ENCODE measurements at places on chromosomes 12 and 14. TPM values are rescaled to one million over a fixed set of nuclear protein-coding genes. Genes with fewer than 3 reads are reported as not detected.

DNA sequence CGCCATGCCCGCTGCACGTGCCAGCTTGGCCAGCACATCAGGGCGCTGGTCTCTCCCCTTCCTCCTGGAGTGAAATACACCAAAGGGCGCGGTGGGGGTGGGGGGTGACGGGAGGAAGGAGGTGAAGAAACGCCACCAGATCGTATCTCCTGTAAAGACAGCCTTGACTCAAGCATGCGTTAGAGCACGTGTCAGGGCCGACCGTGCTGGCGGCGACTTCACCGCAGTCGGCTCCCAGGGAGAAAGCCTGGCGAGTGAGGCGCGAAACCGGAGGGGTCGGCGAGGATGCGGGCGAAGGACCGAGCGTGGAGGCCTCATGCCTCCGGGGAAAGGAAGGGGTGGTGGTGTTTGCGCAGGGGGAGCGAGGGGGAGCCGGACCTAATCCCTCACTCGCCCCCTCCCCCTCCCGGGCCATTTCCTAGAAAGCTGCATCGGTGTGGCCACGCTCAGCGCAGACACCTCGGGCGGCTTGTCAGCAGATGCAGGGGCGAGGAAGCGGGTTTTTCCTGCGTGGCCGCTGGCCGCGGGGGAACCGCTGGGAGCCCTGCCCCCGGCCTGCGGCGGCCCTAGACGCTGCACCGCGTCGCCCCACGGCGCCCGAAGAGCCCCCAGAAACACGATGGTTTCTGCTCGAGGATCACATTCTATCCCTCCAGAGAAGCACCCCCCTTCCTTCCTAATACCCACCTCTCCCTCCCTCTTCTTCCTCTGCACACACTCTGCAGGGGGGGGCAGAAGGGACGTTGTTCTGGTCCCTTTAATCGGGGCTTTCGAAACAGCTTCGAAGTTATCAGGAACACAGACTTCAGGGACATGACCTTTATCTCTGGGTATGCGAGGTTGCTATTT lies 914 bp upstream of the CCND2 start:
- peak overlapping the region; percentile 98 for H3K4me3 ChIP-seq
- DNase-seq = peak; percentile 82
- H3K4me1 ChIP-seq = peaks cover 43% of the 10 kb centered on the region

DNA sequence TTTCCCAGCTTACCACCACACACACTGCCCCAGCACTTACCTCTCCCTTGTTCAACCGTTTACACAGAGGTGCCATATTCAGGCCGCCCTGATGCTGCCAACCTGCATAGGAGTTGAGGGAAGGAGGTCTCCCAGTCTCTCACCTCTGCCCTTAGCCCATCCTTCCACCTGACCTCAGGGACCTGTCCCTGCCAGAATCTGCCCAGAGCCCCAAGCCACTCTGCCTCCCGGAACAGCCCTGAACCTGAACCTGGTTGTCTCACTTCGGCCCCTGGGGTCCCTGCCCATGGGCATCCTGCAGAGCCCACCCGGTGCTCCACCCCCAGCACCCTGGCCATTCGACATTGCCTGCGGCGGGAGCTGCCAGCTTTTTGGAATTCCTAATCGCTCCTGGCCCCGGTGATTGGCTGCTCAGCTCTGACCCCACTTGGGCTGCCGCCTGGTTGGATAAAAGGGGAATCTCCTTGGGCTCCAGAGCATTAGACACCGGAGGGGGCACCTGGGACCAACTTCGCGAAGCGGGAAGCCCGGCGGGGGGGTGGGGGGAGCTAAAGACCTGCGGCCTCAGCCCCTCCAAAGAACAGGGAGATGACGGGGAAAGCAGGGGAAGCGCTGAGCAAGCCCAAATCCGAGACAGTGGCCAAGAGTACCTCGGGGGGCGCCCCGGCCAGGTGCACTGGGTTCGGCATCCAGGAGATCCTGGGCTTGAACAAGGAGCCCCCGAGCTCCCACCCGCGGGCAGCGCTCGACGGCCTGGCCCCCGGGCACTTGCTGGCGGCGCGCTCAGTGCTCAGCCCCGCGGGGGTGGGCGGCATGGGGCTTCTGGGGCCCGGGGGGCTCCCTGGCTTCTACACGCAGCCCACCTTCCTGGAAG lies at the start of gene VSX2:
Gene VSX2 (plus strand): TSS at position 476 of the 874 bp plus-strand sequence. CDS start 113 bp downstream, at position 589.
- H3K4me3 ChIP-seq = peak within 1 kb of the TSS; percentile 81
- H3K27me3 ChIP-seq = peaks cover 73% of the 10 kb centered on the region
- H3K4me1 ChIP-seq = peaks cover 27% of the 10 kb centered on the region
- no peaks in the 10 kb centered on the region for H3K36me3 ChIP-seq
- H3K27ac ChIP-seq = no peak within 1 kb of the TSS

DNA sequence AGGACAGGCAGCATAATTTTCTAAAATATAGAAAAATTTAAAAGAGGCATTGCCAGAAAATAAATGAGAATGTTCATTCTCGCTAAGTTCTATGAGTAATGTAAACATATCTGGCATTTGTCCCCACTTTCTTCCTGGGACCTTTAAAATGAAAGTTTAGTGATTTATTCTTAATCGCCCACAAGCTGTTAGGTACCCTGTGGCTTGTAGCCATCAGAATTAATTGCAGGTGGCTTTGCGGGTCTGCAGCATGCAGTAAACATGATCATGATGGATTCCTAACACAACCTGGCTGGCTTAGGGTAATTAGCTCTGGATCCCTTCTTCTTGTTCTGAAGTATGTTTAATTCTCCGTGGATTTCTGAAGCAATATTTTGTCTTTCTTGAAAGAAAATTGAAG lies 103.5 kb upstream of the FRMD6 start:
- H3K27ac ChIP-seq = no peak overlapping the region
- H3K4me1 ChIP-seq = no peaks in the 10 kb centered on the region
- peaks cover 5% of the 10 kb centered on the region for H3K27me3 ChIP-seq

GRCh38 chr12:81615026-81615588 lies 144.0 kb downstream of the PPFIA2 start:
- DNase-seq = no peak
- no peaks in the 10 kb centered on the region for H3K36me3 ChIP-seq
- H3K4me3 ChIP-seq = no peak overlapping the region
- H3K27ac ChIP-seq = no peak overlapping the region

- H3K4me3 ChIP-seq = no peak overlapping the region
- H3K4me1 ChIP-seq = peaks cover 21% of the 10 kb centered on the region
- H3K27ac ChIP-seq = no peak overlapping the region
- no peak for DNase-seq
These were observed 252.4 kb upstream of the EGLN3 start for GRCh38 chr14:34203251-34203722.

- H3K4me1 ChIP-seq = peaks cover 52% of the 10 kb centered on the region
- H3K27ac ChIP-seq = no peak overlapping the region
- peaks cover 15% of the 10 kb centered on the region for H3K36me3 ChIP-seq
- peak overlapping the region; percentile 98 for H3K4me3 ChIP-seq
- DNase-seq = no peak
- H3K27me3 ChIP-seq = no peaks in the 10 kb centered on the region
These were observed 1.5 kb downstream of the MTERF2 start for GRCh38 chr12:106985479-106985878.

GRCh38 chr12:16499611-16500010 lies 106.4 kb downstream of the LMO3 start:
- no peak overlapping the region for H3K27ac ChIP-seq
- no peaks in the 10 kb centered on the region for H3K36me3 ChIP-seq
- no peak for DNase-seq
- no peaks in the 10 kb centered on the region for H3K27me3 ChIP-seq

GRCh38 chr14:85728476-85729065 lies 198.6 kb downstream of the FLRT2 start:
- no peaks in the 10 kb centered on the region for H3K4me1 ChIP-seq
- no peak for DNase-seq
- H3K27me3 ChIP-seq = no peaks in the 10 kb centered on the region
- no peak overlapping the region for H3K4me3 ChIP-seq

DNA sequence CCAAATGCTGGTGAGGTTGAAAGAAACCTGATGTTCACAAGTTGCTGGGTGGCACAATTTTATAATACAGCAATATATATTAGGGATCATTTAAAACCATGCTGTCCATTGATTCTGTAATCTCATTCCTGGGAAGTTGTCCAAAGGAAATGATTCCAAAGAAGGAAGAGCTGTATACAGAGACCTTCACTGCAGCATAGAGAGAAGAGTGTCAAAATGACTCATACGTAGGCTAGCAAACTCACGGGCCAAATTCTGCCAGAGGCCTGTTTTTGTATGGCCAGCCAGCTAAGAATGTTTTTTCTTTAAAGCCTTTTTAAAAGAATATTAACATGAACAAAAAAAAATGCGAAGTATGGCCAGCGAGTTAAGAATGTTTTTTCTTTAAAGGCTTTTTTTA lies 69.2 kb upstream of the MED13L start:
- H3K4me1 ChIP-seq = no peaks in the 10 kb centered on the region
- H3K36me3 ChIP-seq = peaks cover 2% of the 10 kb centered on the region
- H3K4me3 ChIP-seq = no peak overlapping the region
- H3K27ac ChIP-seq = no peak overlapping the region
- no peaks in the 10 kb centered on the region for H3K27me3 ChIP-seq

DNA sequence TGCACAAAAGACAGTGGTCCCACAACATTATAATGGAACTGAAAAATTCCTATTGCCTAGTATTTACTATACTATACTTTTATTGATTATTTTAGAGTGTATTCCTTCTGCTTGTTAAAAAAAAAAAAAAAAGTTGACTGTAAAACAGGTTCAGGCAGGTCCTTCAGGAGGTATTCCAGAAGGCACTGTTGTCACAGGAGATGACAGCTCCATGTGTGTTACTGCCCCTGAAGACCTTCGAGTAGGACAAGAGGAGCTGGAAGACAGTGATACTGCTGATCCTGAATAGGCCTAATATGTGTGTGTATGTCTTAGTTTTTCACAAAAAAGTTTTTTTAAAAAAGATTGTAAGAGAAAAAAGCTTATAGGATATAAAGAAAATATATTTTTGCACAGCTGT lies 12.3 kb downstream of the UBE2N start:
- no peak overlapping the region for H3K4me3 ChIP-seq
- peak overlapping the region; percentile 79 for H3K27ac ChIP-seq
- H3K4me1 ChIP-seq = peaks cover 92% of the 10 kb centered on the region
- DNase-seq = no peak

GRCh38 chr12:67068761-67069450 lies 200.3 kb upstream of the CAND1 start:
- DNase-seq = peak; percentile 52
- H3K27me3 ChIP-seq = peaks cover 55% of the 10 kb centered on the region
- peak overlapping the region; percentile 88 for H3K4me3 ChIP-seq
- H3K27ac ChIP-seq = no peak overlapping the region
- peaks cover 2% of the 10 kb centered on the region for H3K36me3 ChIP-seq

DNA sequence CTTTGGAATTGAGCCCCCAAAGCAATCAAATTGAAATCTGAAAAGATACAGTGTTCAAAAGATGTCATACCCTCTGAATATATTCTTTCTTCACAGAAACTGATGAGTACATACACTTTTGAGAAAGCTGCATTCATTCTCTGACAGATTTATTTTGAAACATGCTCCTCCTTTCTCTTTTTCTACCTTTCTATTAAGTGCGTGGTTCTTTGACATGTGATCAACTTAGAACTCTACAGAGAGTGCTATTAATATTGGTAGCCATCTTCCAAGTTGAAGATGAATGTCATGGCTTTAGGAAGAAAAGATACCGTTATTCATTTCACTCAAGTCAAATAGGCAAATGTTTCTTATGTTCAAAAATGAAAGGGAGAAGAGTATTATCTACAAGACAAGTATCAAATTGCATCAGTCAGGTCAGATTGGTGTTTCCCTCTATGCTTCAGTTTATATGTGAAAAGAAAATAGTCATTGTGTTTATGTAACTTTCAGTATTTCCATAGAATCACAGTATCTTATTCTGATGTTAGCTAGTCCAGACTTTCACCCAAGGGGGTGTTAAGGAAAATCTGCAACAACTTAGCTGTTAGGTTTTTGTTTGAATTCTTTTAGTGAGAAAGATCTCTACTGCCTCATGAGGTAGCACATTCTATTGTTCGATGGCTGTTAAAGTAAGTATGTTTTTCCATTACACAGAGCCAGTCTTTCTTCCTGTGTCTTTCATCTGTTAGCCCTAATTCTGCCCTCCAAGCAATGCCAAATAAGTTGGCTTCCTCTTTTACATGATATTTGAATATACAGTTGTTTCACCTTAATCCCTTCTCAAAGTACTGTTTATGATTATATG lies 55.4 kb upstream of the GARIN2 start:
- peak overlapping the region; percentile 86 for H3K4me3 ChIP-seq
- no peaks in the 10 kb centered on the region for H3K27me3 ChIP-seq
- H3K27ac ChIP-seq = peak overlapping the region; percentile 95
- no peak for DNase-seq
- H3K36me3 ChIP-seq = peaks cover 3% of the 10 kb centered on the region

- no peaks in the 10 kb centered on the region for H3K27me3 ChIP-seq
- H3K4me3 ChIP-seq = no peak overlapping the region
- no peak for DNase-seq
- H3K36me3 ChIP-seq = no peaks in the 10 kb centered on the region
These were observed 373.5 kb downstream of the PAWR start for GRCh38 chr12:79317179-79317847.

GRCh38 chr12:52277486-52278245 lies 3.2 kb downstream of the KRT86 start:
- H3K4me3 ChIP-seq = no peak overlapping the region
- DNase-seq = no peak
- no peak overlapping the region for H3K27ac ChIP-seq
- H3K4me1 ChIP-seq = peaks cover 19% of the 10 kb centered on the region
- peaks cover 46% of the 10 kb centered on the region for H3K27me3 ChIP-seq
- no peaks in the 10 kb centered on the region for H3K36me3 ChIP-seq

DNA sequence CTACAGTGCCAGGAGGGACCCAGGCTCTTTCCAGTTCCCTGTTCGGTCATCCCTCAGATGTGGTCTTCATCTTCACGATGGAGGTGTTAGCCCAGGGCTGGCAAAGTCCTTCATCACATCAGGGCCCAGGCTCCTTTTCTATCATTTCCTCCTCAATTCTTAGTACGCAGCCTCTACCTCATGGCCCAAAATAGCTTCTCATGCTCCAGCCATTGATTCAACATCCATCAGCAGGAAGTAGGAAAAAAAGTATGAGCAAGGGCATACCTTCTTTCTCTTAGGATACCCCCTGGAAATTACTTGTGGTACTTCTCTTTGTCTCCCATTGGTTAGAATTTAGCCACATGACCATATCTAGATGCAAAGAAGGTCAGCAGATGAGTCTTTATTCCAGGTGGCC lies 12.2 kb upstream of the ZDHHC22 start:
- no peak overlapping the region for H3K4me3 ChIP-seq
- no peaks in the 10 kb centered on the region for H3K4me1 ChIP-seq
- H3K27ac ChIP-seq = no peak overlapping the region

The SMCO2 gene
- total RNA-seq = 0.55 TPM

The PRKD1 gene
- not detected for total RNA-seq

The FGF23 gene
- not detected for total RNA-seq

The TAS2R30 gene
- 2.8 TPM for total RNA-seq

The TCL1B gene
- total RNA-seq = not detected

The POTEG gene
- total RNA-seq = not detected

The TMEM119 gene
- total RNA-seq = 0.74 TPM

The TPPP2 gene
- not detected for total RNA-seq

The FBLN5 gene
- total RNA-seq = 5.6 TPM

The RNF212B gene
- total RNA-seq = not detected

The RERG gene
- total RNA-seq = not detected

All from activated T-cell treated with anti-CD3 and anti-CD28 coated beads, Interleukin-2, amount 50 U/mL, for 72 hours (primary cell).